ENCODE measurements at places on chromosomes 3 and 15.

DNA sequence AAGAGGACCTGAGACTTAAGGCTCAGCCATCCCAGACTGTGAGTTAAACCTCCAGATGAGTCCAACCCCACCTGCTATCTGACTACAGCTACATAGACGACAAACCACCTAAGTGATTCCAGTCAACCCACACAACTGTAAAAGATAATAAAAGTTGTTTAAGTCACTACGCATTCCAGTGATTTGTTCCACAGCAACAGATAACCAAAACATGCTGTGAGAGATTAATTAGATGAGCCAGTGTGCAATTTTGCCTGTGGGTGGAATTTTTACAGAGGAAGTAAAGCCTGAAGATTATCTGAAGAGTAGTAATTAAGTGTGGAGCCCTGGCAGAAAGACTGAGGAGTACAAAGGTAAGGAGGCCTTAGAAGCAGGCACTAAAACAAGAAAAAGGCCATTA, 5.4 kb downstream of the BTBD1 start:
- no peak for DNase-seq

- DNase-seq, result no peak
These were observed 13.3 kb upstream of the PAQR9 start for GRCh38 chr3:142976621-142977398.

DNA sequence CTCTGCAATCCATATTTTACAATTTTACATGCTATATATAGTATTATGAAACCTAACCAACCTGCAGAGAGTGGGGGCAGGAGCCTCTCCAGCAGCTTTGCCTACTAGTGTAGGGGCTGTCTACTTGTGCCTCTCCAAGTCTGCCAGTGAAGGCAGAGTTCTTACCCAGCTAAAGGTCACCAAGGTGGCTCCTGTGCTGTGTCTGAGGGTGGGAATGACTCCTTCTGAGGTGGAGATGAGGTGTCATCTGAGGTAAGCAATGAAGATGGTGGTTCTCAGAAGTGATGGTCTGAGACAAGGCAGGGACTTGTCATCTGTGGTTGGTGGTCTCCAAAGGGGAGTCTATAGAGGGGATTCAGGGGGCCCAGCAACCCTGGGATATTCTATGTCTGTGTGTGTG, 47.5 kb downstream of the SACM1L start:
- no peak for DNase-seq

DNA sequence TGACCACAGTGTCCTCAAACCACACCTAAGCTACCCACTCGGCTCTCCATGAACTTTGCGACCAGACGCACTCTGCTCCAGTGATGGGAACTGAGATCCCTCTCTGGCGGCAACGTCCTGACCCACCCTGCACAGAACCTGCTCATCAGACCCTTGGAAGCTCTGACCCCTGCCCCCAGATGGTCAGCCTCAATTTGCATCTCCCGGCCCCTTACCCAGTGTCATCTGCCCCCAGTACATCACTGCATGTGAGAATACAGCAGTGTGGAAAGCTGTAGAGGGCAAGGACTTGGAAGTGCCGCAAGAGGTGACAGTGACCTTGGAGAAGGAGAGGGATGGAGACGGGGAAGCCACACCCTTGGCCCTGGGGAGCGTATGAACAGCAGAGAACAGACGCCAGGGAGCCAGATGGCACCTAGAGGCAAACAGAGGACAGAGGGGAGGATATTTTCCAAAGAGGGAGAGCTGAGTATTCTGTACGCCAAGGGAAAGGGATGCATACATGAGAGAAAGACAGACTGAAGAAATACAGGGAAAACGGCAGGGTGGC, 192.0 kb downstream of the XXYLT1 start:
- DNase-seq, result no peak

DNA sequence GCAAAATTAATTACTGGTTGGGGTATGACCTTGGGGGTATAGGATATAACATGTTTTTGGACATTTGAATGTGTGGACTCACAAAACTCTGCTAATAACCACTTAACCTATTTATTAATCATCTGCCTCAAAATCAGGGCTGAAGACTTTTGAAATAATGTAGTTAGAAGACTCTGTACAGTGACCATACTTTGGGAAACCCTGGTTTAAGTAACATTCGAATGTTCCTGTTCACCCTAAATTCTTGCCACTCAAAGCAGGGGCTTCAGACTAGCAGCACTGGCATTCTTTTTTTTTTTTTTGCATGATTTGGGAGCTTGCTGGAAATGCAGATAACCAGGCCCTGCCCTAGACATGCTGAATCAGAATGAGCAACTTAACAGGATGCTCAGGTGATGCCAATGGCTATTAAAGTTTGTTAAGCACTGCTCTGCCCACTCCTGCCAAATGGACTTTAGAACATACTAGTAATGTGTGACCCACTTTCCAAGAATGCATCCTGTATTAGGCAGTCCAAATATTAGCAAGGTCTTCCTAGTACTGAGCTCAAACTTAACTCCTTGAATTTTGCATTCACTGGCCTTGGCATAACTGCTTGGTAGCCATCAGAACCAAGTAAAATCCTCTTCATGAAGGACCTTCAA, 12.7 kb upstream of the ST3GAL6 start:
- no peak for DNase-seq

DNA sequence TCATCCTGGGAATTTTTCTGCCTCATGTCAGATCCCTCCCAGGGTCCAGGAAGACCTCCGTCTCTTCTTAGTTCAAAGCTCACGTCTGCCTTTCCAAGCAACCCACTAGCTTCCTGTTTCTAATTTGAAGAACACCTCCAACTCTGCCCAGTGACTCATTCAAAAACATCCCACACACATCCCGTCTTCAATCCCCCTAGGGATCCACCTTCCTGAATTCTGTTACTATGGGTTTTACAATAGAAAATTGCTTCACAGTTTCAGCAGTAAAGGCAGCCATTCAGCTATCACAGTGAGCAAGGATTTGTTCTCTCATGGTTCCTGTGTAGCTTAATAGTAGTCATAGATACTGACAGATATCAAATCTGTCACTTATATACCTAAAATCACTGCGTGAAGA, 308.3 kb upstream of the CCDC54 start:
- DNase-seq, result no peak

DNA sequence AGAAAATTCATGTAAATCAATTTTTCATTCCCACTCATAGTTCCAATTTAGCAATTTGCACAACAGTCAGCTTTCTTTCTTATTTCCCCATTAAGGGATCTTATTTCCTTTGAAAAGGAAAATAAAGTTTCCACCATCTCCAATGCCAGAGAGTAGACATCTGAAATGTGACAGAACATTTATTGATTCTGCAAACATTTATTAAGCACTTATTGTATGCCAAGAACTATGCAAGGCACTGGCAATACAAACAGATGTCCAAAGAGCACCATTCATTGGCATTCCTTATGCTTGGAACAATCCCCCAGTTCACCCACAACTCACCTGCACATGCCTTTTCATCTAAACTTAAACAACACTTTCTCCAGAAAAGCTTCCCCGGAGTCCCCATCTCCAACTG, 2.5 kb upstream of the TFDP2 start:
- no peak for DNase-seq

- DNase-seq, result no peak
These were observed at the start of gene SCN5A for GRCh38 chr3:38649500-38650247. TSS of gene SCN5A (minus strand) at chr3:38649687. CDS start at chr3:38633307, 16,380 bp downstream.

DNA sequence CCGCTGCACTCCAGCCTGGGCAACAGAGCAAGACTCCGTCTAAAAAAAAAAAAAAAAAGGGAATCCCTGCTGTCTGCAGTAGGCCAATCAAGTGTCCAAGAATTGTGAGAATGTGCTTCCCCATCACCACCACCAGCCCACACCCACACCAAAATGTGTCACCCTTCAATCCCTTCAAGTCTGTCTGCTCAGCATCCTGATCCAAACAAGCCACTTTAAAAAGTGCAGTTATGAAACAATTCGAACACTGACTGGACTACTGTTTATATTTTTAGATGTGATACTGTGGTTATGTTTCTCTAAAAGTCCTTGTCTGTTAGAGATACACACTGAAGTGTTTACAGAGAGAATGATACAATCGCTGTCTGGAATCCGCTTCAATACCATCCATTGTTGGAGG, 78.1 kb upstream of the CGNL1 start:
- DNase-seq, result no peak

GRCh38 chr3:2771193-2771592, 339.0 kb downstream of the IL5RA start:
- DNase-seq, result no peak

- no peak for DNase-seq
These were observed 76.4 kb upstream of the STT3B start for GRCh38 chr3:31456373-31456772.

DNA sequence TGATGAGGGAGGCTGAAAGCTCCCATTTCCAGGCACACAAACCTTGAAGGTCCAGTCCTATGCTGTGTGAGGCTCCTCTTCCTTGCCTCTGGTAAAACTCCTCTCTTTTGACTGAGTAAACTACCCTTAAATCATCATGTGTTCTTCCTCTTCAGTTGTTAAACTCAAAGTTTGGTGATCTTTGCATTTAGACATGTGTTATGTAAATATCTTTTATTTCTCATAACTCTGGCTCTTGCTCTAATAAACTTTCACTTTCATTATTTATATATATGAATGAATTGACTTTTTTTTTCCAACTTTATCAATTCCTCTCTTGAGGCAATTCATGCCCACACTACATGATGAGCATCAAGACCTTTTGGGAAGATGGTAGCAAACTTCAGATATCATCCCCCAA, 26.6 kb downstream of the SUCNR1 start:
- no peak for DNase-seq

GRCh38 chr3:129608087-129608935, 1.8 kb upstream of the PLXND1 start:
- no peak for DNase-seq

GRCh38 chr3:47971081-47971480, 45.1 kb downstream of the MAP4 start:
- DNase-seq, result no peak

DNA sequence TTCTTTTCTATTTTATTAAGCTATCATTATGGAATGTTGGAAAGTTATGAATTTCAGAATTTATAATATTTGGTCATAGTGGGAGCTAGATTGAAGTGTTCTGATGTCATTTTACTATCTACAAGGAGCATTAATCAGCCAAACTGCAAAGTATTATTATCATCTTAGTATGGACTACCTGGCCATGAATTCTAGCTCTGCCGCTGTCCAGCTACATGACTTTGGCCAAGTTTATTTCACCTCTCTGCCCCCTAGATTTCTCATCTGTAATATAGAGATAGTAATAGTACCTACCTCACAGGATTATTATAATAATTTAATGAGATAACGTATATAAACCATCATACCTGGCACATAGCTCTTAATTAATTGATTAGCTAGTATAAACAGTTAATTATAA, 27.8 kb upstream of the ABHD10 start:
- DNase-seq, result no peak

DNA sequence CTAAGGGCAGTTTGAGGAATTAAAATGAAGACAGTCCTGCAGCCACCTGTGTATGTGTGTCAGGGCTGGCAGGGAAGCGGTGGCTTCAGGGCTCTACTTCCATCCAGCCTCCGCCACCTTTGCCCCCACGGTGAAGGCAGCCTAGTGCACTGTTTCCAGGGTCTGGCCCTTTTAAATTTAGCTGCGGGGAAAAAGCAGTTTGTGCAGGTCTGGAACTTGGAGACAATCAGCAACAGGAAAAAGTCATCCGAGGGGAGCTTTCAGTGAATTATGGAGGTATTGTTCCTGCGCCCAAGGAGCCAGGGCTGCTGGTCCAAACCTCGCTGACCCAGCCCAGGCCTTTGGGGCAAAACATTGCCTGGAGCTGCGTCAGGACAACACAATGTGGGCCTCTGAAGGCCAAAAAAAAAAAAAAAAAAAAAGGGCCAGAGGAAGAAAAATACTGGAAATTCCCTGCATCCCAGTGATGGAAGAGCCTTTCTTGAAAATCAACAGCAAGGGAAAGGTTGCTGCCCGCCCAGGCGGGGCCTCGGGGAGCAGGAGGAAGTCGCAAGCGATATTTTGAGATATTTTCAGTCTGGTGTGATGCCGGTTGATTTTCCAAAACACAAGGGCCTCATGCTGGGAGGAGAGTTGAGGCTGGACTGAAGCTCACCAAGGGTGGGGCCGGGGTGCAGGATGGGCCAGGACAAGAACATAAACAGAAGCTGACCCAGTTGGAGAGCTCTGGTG, 25.5 kb upstream of the FGD5 start:
- DNase-seq, result no peak

- DNase-seq, result no peak
These were observed 155.1 kb upstream of the CNTN4 start for GRCh38 chr3:1943395-1944118.

- no peak for DNase-seq
These were observed 28.1 kb upstream of the INSYN1 start for GRCh38 chr15:73781038-73781925.

GRCh38 chr3:158531334-158531733, 39.7 kb upstream of the MLF1 start:
- no peak for DNase-seq

- DNase-seq, result no peak
These were observed 730 bp downstream of the ZKSCAN7 start for GRCh38 chr3:44555723-44556122.

DNA sequence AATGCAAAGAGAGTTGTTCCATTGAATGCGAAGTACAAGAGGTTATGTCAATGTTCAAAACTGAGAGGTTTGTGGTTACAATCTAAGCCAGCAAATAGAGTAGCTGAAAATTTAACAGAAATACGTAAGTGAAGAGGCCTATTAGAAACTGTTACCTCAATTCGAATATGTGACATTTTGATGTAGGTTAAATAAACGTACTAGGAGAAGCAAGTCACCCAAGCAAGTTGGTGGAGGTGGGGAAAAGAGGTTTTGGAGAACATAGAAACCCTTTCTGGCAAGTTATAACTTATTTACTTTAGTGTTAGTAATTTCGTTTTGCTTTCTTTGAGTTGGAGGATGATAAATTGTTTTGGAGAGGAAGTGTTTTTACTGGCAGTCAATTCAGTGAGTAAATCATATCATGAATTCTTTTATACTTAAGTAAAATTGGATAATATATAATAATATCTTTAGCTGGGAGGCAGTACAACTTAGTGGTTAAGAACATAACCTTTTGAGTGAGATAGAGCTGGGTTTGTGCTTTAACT, 91.2 kb upstream of the NAALADL2 start:
- no peak for DNase-seq

- no peak for DNase-seq
These were observed 23.2 kb downstream of the MRPS25 start for GRCh38 chr3:15041950-15042349.

GRCh38 chr3:156825795-156826143, 384 bp upstream of the LEKR1 start:
- DNase-seq, result no peak

GRCh38 chr15:88574655-88575054, 28.2 kb upstream of the DET1 start:
- no peak for DNase-seq

- DNase-seq, result no peak
These were observed 26.8 kb upstream of the RPL29 start for GRCh38 chr3:52022323-52023100.

- DNase-seq, result no peak
These were observed 1.7 kb downstream of the EIF4G1 start for GRCh38 chr3:184315871-184316661.

- no peak for DNase-seq
These were observed 131.6 kb downstream of the TUSC7 start for GRCh38 chr3:116841003-116841735.

- DNase-seq, result no peak
These were observed 962 bp upstream of the NEK4 start for GRCh38 chr3:52771702-52772101.

GRCh38 chr3:149570016-149570415, 87.8 kb downstream of the WWTR1 start:
- no peak for DNase-seq

Data from iPS DF 19.7 (cell line).